ENCODE measurements at places on chromosomes 12 and 14.

- DNase-seq = no peak
These were observed 576.5 kb downstream of the MED13L start for GRCh38 chr12:115700896-115701465.

- no peak for DNase-seq
These were observed 2.1 kb upstream of the UBC start for GRCh38 chr12:124916374-124917134.

DNA sequence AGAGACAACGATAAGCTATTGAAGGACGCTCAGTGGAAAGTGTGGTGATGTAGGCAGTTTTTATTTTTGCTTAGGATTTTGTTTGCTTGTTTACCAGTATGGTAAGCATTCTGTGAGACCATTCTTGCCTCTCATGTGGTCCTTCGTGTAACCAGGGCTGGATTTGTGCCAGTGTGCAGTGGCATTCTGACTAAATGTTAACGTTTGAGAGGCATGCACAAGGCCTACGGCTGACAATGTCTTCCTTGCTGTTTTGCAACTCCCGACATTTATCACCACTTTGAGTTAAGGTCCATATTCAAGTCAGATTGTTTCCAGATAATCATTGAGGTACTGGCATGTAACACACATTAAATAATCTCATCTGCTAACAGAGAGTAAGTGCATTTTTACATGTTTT, 102.3 kb upstream of the BCAT1 start:
- DNase-seq = no peak

GRCh38 chr14:68349900-68350629, 442.8 kb downstream of the ZFP36L1 start:
- DNase-seq = no peak

GRCh38 chr12:98401427-98401826, 114.0 kb upstream of the TMPO start:
- no peak for DNase-seq

DNA sequence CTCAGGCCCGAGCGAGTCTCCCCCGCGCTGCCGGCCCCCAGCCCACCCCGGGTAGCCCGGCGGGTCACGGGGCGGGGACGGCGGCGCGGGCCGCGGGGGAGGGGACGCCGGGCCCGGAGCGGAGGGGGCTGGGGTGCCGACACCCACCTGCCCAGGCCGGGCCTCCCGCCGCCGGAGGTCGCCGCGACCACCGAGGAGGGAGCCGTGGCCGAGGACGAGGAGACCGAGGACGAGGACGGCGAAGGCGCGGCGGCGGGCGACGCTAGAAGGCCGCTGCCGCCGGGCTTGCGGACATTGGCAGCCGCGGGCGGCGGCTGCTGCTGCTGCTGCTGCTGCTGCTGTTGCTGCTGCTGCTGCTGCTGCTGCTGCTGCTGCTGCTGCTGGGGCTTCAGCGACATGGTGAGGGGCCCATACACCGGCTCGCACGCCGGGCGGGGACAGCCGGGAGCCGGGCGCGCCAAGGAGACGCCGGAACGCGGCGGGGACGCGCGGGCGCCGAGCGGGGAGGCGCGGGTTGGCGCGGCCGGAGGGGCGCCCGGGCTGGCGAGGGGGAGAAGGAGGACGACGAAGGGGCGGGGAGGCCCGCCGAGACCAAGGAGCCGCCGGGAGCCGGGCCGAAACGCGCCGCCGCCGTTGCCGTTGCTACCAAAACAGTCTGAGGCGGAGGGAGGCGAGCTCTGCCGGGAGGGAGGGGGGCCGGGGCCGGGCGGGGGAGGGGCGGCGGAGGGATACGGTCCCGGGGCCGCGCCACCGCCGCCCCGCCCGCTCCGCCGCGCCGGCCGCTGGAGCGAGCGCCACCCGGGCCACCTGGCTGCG, at the start of gene ATXN2:
TSS of gene ATXN2 (minus strand) at position 679 of the 816 bp plus-strand sequence. CDS start at position 398, 281 bp downstream.
- DNase-seq = peak; percentile 19

GRCh38 chr12:113895176-113895575, 70.9 kb downstream of the RBM19 start:
- no peak for DNase-seq

DNA sequence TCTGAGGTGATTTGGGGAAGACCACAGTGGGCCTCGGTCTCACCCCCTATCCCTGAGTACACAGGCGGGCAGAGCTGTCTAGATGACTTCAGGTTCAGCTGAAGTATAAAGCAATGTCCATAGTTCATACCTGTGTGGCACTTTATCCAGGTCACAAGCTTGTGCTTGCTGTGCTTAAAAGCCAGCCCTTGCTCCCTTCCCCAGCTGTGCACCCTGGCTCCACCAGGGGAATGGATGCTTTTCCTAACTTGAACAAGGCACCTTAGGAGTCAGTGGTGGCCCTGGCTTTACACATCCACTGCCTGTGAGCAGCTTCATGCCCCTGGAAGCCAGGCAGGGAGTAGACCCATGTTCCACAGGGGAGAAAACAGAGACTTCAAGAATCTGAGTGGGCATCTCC, 5.5 kb downstream of the CARMIL3 start:
- DNase-seq = no peak

- DNase-seq = no peak
These were observed 482.2 kb downstream of the SLC16A7 start for GRCh38 chr12:60078026-60078425.

- DNase-seq = no peak
These were observed 6.5 kb upstream of the DEGS2 start for GRCh38 chr14:100165831-100166440.

- no peak for DNase-seq
These were observed 477.1 kb downstream of the FSCB start for GRCh38 chr14:44029933-44030332.

Measured in stimulated activated CD4-positive, alpha-beta T cell treated with anti-CD3 and anti-CD28 coated beads, Interleukin-1b, Interleukin-23, amount 100 ng/mL, for 1 hour (primary cell).